Right lobe of liver (tissue), 6 donors: ENCODE measurements at places on chromosomes 13 and 19. TPM values are rescaled to one million over a fixed set of nuclear protein-coding genes. Genes with fewer than 3 reads are reported as not detected.

The PLVAP gene
- total RNA-seq = 4.4 TPM

The ZNF99 gene
- not detected for total RNA-seq

The KLK1 gene
- not detected for total RNA-seq

The ZNF816 gene
- total RNA-seq = 1.5 TPM

- H3K27ac ChIP-seq = no peak overlapping the region
- no peaks in the 10 kb centered on the region for H3K27me3 ChIP-seq
- no peak overlapping the region for H3K4me3 ChIP-seq
- no peaks in the 10 kb centered on the region for H3K36me3 ChIP-seq
- DNase-seq = no peak
Measured at GRCh38 chr19:54439174-54439851, 9.7 kb upstream of the LENG8 start.

DNA sequence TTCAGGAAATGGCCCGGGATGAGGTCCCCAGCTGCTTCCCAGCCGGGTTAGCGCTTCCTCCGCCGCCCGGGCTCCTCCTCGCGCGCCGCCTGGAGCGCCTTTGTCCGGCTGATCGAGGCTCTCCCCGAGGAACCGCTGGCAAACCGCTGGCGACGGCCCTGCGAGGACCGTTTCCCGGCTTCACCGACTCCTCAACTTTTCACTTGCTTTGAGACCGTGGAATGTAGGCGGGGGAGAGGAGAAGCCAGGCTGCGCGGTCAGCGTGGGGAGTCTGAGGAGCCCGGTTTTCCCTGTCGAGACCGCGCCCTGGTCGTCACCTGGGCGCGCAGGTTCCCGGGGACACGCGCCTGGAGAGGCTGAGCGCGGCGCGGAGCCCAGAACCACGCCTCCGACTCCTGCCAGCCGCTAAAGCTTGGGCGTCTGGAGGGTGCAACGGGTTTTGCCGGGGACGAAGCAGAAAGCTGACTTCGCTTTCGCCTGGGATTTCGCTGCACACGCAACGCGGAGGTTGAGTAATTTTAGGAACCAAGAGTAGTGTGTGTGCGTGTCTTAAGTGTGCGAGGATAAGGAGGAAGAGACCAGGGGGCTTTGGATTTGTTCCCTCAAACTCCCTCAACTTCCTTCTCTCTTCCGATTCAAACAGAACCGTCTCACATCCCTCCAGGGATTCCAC, 7.3 kb upstream of the DGKH start:
- no peaks in the 10 kb centered on the region for H3K27me3 ChIP-seq
- peaks cover 11% of the 10 kb centered on the region for H3K4me1 ChIP-seq
- H3K27ac ChIP-seq = peak overlapping the region; percentile 45
- H3K36me3 ChIP-seq = no peaks in the 10 kb centered on the region
- H3K4me3 ChIP-seq = peak overlapping the region; percentile 79

GRCh38 chr13:87058786-87059329, 612.3 kb upstream of the SLITRK5 start:
- no peaks in the 10 kb centered on the region for H3K27me3 ChIP-seq
- DNase-seq = no peak
- H3K4me3 ChIP-seq = no peak overlapping the region
- no peak overlapping the region for H3K27ac ChIP-seq

GRCh38 chr19:34493038-34493648, 11.6 kb downstream of the WTIP start:
- no peak for DNase-seq
- H3K4me3 ChIP-seq = no peak overlapping the region

DNA sequence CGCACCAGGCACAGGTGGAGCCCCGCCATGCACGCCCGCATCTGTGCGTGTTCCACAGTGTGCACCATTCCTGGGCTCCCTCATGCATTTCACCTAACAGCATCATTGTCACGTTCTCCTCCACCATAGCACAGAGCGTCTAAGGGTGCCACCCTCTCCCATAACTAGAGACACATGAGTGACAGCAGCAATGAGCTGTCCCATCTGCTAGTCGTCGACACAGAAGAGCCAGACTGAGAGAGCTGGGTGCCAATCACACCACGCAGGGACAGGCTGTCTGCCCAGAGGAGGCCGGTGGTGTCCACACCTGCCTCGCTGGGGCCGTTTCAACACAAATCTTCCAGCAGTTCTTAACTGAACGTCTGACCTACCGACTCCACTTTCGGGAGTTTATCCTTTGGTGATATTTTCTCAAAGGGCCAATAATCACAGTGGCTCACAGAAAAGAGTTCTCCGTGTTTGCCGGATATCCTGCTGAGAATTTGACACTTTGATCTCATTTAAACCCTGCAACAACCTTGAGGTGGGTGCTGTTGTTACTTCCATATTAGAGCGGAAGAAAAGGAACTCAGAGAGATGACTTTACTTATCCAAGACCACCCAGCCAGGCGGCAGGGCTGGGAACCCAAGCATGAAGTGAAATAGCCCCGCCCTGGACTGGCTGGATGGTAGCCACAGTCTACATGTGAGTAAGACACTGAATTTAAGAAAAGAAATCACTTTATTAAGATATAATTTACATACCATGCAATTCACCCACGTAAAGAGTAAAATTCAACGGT, 16.2 kb downstream of the CLEC11A start:
- H3K4me1 ChIP-seq = no peaks in the 10 kb centered on the region
- no peaks in the 10 kb centered on the region for H3K27me3 ChIP-seq
- H3K4me3 ChIP-seq = no peak overlapping the region
- no peak overlapping the region for H3K27ac ChIP-seq
- H3K36me3 ChIP-seq = no peaks in the 10 kb centered on the region
- no peak for DNase-seq
